ENCODE measurements at places on chromosomes 5 and 9.

DNA sequence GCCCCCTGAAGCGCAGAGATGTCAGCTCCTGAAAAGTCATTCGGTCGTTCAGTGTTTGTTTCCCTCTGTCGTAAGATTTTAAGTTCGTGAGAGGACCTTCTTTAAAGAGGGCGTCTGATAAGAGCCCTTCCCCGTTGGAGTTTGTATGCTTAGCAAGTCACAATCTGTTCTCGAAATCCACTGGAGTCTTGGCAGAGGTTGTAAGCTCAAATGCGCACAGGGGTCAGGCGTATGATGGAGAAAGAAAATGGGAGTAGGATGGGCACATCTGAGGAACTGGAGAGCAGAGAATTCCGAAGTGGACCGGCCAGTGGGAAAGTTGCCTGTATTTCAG is 710 bp downstream of the HSD17B4 start:
- no peak for DNase-seq

DNA sequence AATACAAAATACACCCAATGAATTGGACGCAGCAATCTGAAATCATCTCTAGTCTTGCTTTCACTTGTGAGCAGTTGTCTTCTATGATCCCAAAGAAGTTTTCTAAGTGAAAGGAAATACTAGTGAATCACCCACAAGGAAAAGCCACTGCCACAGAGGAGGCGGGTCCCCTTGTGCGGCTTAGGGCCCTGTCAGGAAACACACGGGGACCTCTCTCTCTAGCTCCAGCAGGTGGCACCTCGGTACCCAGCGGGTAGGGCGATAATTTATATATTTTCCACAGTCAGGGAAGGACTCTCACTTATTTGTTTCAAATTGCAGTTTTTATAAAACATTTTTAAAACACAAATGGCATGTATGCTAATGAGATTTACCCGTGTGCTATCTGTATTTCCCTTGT is 417.1 kb downstream of the KDM4C start:
- no peak for DNase-seq

- DNase-seq = peak; percentile 26
Measured at GRCh38 chr9:127525401-127526188, 74.3 kb downstream of the LRSAM1 start.

DNA sequence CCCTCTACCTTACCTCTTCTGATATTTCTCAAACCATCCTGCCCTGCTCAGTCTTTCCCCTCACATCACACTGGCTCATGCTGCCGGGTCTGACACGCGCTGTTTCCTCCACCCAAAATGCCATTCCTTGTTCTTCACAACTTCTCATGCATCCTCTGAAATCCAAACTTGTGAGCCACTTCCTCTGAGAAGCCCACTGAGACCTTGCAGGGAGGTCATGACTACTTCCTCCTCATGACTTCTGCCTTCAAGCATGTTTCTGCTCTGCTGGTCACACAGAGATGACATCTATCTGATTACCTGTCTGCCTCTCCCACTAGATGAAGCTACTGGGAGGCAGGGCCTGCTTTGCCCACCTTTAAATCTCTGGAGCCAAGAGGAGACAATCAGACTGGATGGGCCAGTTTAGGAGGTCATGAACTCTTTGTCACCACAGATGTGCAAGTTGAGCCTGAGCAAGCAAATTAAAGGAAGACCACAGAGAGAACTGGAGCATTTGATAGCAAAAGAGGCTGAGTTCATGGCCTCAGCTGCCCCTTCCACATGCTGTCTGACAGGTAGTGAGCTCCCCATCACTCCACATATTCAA is 119.8 kb upstream of the TBC1D2 start:
- DNase-seq = no peak

DNA sequence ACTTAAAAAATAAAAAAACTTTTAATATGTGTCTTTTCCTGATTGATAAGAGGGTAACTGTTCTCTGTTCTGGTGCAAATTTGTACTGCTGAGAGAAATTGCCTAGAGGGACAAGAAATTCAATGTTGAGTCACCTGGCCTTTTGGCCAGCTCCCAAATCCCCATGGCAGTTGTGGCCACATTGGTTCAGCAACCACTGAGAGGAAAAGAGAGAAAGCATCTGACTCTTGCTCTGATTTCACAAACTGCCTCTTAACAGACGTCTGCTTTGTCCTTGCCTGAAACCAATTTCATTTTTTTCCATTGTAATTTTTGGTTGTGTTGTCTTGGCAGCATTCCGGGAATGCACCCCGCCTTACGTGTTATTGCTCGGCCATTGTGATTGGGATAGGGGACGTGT is 42.4 kb downstream of the NTRK2 start:
- DNase-seq = no peak

DNA sequence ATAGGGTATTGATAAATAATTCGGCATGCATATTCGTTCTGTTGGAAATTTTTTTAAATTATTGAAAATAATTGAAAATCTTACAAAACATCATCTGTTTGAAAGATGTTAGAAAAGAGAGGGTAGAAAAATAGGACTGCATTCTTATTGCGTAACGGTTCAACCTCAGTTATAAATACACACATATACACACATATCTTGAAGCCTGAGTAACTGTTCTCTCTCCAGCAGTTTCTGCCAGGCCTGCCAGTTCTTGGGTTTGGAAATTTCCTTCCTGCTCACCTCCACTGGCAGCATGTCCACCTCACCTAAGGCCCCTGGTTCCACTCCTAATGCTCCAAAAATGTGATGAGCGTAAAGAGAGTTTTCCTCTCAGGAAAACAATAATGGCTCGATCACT is 9.1 kb downstream of the SPATA31E1 start:
- DNase-seq = no peak

DNA sequence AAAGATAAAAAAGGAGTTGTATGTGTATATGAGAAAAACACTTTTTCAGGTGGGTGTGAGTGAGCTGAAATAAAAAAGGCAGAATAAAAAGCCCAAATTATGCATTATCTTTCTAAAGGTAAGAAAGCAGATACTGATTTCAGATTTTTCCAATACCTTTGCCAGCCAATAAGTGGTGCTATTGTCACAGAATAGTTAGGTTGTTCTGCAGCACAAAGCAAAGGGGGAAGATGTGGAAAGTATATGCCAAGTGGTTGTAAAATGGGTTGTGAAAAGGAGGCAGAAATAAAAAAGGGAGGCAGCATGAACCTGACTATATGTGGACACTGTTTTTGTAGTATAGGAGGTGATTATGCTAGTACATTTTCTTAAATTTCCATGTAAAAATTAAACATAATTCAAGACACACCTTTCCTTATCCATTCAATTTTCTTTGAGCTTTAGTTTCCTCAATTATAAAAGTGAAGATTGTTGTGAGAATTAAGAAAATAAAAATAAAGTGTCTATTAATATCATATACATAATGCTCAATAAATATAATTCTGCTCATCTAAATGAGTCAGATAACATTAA is 106.7 kb downstream of the SMIM15 start:
- peak; percentile 28 for DNase-seq

DNA sequence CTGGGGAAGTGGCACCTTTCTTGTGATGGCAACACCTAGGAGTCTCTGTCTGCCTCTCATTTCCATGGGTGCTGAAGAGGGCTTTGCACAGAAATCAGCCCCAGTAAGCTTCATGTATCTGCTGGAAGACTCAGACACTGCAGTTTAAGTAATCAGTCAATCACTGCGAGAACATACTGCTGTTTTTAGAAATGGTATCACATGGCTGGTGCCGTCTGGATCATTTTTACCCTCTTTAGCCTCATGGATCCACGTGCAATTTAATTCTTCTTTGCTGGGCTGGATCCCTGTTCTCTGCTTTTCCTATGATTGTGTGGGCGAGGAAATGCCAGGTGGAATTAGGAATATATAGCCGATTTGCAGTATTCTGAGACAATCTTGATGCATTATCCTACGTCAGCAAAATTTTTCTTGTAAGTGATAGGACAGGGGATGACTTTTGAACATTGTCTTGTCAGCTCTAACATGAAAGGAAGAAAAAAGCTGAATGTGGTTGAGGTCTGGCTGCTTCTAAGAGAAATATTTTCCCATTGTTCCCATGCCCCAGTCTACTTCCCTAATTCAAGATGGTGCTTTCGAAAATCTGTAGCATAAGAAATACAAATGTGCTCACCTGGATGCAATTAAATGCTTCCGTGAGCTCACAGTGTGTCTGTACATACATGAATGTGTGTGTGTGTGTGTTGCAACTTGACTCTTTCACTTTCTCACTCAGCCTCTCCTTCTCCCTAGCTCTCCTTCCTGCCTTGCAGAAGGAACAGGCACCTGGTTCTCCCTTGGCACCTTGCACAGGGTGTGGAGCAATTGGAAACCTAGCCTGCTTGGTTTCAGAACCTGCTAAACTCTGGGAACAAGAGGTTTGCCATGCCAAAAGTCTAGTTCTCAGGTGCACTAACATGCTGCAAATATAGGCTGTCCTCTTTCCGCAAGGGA is 281.6 kb downstream of the NTRK2 start:
- no peak for DNase-seq

- peak; percentile 49 for DNase-seq
Measured at GRCh38 chr5:149268928-149269557, 2.6 kb upstream of the AFAP1L1 start.

GRCh38 chr9:121884057-121884541 is 209.0 kb downstream of the TTLL11 start:
- DNase-seq = no peak

DNA sequence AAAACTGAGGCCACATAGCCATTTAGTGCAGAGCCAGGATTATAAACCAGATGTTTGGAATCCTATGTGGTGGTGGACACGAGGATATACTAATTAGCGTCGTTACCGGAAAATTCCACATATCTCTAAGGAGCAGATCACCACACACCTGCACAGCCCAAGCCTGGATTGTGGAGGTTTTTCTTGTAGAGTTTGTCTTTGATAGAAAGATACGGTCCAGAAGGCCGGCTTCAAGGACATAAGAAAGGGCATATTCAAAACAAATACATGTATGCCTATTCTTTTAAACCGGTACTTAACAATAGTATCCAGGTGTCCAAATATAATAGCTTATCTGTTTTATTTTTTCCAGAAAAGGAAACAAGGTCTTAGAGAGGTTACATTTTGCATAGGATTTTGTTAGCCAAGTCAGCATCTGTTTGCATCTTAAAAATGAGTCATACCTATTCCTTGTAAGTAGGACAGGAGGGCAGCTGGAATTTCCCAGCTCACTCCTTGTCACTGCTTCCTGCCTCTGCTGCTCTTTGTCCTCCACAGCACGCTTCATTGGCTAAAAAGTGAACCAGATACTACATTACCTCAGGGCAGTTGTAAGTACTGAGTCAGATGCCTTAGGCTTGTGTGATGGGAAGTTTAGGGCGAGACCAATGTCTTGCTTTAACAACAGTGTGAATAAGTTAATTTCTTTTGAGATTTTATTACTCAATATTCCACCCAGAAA is 3.6 kb downstream of the TMC1 start:
- DNase-seq = no peak

- no peak for DNase-seq
Measured at GRCh38 chr5:102749416-102750030, 5.6 kb upstream of the PAM start.

GRCh38 chr9:72789885-72790284 is 163.0 kb downstream of the ALDH1A1 start:
- DNase-seq = no peak

- DNase-seq = no peak
Measured at GRCh38 chr5:2441495-2442180, 309.8 kb downstream of the IRX2 start.

DNA sequence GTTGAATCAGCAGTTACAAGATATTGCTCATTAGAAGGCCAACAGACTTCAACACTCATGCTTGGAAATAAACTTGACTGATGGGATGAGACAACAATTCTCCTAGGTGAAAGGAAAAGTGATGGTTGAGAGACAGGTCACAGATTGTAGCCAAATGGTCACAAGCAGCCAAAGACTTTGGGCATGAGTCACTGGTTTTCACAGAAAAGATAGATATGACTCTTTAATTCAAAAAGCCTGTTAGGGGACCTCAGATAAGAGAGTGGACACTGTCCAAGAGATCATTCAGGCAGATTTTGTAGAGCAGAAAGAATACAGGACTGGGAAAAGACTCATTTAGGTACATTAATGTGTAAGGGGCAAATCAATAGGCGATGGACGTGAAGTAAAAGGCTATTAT is 982.5 kb downstream of the MAT2B start:
- DNase-seq = no peak
